GM23338 (cell line): ENCODE measurements at places on chromosomes 7 and 10.
A peak's percentile ranks its signal among the peaks of the same experiment; 100 is the strongest.

- DNase-seq, result no peak
These were observed 612.9 kb downstream of the DNAJB6 start for GRCh38 chr7:157949711-157950110.

GRCh38 chr7:94650147-94651051 is 5.5 kb downstream of the SGCE start:
- peak; percentile 19 for DNase-seq

DNA sequence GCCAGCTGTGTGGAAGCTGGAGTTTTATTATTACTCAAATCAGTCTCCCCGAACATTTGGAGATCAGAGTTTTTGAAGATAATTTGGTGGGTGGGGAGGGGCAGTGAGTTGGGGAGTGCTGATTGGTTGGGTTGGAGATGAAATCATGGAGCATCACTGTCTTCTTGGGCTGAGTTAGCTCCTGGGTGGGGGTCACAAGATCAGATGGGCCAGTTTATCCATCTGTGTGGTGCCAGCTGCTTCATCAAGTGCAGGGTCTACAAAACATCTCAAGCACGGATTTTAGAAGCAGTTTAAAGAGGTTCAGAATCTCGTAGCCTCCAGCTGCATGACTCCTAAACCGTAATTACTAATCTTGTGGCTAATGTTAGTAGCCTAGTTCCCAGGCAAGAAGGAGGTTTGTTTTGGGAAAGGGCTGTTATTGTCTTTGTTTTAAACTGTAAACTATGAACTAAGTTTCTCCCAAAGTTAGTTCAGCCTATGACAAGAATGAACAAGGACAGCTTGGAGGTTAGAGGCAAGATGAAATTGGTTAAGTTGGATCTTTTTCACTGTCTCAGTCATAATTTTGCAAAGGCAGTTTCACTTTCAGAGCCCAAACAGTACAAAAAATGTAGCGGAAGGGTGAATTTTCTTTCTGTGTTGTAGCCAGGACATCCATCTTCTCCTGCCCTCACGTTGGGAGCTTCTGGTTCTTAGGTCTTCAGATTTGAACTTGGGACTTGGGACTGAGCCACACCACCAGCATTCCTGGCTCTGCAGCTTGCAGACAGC is 43.1 kb downstream of the KLF6 start:
- DNase-seq, result no peak

DNA sequence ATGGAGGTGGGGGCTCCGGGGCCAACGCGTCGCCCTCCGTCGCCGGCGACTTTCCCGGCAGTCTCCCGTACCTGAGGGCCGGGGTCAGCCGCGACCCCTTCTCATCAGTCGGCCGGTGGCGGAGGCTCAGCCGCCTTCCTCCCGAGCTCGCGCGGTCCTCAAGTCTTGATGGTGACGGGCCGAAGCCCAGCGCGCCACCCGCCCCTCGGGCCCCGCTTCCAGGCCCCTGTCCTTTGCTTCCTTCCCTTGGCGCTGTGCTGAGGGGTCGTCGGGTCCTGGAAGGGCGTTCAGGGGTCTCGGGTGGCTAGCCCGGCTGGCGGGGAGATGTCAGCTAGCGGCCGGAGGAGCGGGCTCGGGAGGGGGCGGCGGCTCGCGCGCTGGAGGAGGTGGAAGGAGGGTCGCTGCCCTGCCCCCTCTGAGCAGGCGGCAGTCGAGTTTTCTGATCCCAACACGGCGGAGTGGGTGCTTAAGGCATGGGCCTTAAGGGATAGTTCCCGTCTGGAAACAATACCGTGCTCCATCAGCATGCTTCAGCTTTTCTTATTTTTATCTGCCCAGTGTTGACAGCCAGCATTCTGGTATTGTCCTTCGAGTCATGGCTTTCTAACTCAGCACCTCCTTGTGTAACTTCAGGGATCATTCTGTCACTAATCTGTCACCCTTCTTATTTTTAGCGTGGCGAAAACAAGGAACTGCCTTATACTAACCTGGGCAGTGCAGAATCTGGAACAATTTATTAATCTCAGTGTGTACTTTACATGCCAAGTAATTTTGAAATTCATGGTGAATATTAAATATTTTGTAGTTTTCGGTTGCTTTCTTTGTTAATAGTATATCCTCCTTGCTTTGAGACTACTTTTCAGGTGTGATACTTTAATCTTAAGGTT is 748 bp downstream of the PHTF2 start:
- DNase-seq, result peak; percentile 56

- no peak for DNase-seq
These were observed 52.5 kb downstream of the NRCAM start for GRCh38 chr7:108403597-108404217.

- no peak for DNase-seq
These were observed 2.6 kb upstream of the CSGALNACT2 start for GRCh38 chr10:43135656-43136055.

- no peak for DNase-seq
These were observed 80.4 kb upstream of the CALN1 start for GRCh38 chr7:72492461-72493065.

DNA sequence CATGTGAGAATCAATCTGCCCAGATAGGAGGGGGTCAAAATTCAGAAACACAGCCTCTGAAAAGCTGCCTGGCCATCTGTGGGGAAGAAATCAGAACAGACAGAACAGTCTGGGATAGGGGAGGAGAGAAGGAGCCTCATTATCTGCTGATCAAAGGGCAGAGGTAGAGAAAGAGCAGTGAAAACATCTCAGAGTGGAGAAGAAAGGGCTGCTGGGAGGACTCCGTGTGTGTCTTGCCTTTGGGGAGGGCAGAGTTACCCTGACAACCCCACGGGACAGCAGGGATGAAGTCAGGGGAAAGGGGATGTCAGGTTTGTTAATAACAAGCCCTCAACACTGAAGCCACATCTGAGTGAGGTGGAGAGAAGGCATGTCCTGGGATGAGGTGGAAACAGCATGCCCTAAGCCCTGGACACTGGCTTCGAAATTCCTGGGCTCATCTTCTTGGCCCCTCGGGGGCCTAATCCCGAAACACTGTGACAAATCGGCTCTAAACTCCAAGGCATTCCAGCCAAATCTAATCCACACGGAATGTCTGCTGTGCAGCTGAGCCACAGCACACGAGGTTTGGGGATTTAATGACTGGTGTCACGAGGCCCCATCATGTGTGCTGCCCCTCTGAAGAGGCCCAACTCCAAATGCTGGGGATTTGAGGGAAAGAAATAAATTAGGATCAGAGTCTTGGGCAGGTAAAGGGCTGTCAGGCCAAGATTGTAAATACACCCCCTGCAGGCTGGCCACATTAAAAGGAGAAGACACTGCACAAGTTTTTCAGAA is 82.8 kb upstream of the FGFR2 start:
- no peak for DNase-seq

DNA sequence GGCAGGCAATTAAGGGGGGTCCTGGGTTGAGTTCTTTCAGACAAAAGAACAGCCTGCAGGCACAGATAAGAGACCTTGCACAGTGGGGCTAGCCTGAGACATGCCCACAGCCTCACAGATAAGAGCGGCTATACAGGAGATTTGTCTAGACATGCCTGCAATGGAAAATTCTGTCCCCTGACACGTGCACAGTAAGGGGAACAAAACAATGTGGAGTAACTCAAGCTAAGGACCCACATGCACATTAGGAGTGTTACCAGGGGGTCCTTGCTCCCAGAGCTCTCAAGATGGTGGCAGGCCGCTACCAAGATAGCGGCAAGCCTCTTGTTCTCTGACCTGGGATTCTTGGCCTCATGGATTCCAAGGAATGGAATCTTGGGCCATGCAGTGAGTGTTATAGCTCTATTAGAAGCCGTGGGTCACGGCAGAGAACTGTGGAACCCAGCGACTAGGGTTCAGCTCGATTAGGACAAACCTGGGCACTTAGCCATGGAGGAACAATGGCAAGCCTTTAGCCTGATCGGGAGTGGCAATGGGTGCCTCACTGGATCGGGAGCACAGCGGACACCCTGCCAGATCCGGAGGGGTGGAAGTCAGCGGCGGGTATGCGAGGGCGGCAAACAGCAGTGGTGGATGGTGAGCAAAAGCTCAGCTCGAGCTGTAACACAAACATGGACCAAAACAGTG is 196.9 kb downstream of the CCSER2 start:
- DNase-seq, result no peak

GRCh38 chr10:7157091-7157490 is 253.7 kb downstream of the SFMBT2 start:
- DNase-seq, result no peak

DNA sequence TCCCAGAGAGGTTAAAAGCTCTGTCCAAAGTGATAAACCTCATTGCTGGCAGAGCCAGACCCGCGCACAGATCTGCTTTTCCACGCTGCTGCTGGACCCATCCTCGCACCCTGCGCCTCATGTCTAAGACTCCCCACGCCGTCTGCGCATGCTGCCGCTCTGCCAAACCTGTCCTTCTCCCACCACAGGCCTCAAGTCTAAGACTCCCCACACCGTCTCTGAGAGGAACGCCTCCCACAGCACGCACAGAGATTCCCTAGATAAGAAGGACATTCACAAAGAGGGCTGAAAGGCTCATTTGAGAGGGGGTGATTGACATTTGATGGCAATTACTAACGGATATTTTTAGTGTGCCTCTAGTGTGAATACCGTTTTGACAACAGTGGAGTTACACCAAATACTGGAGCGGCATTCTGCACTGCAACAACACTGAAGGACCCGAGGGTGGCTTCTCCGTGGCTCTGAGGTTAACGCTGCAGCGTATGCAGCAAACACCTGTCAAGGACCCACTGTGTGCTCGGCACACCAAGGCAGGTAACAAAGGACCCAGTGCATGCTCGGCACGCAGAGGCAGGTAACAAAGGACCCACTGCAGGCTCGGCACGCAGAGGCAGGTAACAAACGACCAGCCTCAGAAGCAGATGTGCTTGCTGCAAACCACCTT is 231.4 kb downstream of the DNAJB6 start:
- no peak for DNase-seq

DNA sequence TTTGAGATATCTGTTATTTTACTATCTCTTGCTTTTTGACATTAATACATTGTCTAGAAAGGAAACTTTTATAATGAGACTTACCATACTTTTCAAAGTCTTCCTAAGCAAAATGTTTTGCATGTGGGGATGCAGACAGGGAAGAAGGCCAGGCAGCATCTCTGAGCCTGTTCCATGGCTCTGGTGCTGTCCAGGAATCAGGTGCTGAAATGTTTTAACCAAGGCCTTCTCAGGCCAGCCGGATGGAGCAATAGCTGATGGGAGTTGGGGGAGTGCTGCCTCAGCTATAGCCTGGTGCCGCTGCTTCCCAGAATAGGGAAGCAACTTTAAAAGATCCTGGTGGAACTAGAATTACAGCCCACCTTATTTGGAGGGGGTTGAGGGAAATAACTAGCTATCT is 38.5 kb downstream of the CRTAC1 start:
- DNase-seq, result peak; percentile 84
